Tibial nerve (tissue), 4 donors: ENCODE measurements at places on chromosomes 13 and 19.

DNA sequence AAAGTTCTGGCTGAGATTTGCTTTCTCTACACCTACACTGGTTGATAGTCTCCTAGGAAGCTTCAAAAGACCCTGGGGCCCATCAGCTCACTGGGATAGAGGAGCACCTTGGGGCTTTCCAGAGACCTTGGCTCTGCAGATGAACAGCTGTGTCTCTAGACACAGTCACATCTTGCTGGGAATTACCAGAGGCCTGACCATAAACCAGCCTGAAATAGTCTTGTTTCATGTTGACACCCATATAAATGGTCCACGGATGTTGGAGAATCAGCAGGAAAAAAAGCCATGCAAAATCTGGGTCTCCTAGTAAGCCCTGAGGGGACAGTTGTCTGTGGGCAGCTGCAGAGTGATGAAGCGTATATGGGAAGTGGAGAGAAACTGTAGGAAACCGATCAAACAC is 207.6 kb downstream of the DNAJC15 start:
- no peak overlapping the region for H3K27ac ChIP-seq
- no peaks in the 10 kb centered on the region for H3K36me3 ChIP-seq
- H3K27me3 ChIP-seq, result no peaks in the 10 kb centered on the region
- no peak for DNase-seq
- H3K4me3 ChIP-seq, result no peak overlapping the region

- no peak overlapping the region for H3K27ac ChIP-seq
- no peak overlapping the region for H3K4me3 ChIP-seq
- no peaks in the 10 kb centered on the region for H3K27me3 ChIP-seq
- no peaks in the 10 kb centered on the region for H3K36me3 ChIP-seq
Measured at GRCh38 chr13:65677906-65678305, 1552.2 kb downstream of the PCDH9 start.

GRCh38 chr13:21948769-21949474 is 278.0 kb downstream of the FGF9 start:
- H3K27me3 ChIP-seq, result no peaks in the 10 kb centered on the region
- no peak overlapping the region for H3K4me3 ChIP-seq
- DNase-seq, result no peak
- no peak overlapping the region for H3K27ac ChIP-seq
- H3K4me1 ChIP-seq, result no peaks in the 10 kb centered on the region

- no peak overlapping the region for H3K27ac ChIP-seq
- H3K36me3 ChIP-seq, result no peaks in the 10 kb centered on the region
- DNase-seq, result no peak
- H3K27me3 ChIP-seq, result no peaks in the 10 kb centered on the region
Measured at GRCh38 chr13:48890391-48890790, 85.3 kb upstream of the FNDC3A start.

DNA sequence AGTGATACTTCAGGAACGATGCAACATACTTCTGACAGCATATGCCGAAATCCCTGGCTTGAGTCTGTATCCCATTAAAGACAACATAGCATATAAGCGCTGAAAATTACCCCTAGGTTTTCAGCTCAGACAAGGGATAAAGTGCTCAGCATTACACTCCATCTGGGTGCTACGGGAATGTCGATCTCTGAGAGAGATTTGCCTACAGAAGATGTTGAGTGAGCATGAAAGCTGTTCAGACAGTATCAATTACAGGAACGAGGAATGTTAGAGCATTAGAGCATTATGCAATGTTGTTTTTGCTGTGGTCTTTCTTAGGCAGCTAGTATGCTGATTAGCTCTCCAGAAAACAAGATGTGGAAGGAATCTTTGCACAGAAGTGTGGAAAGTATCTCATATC is 484.5 kb downstream of the LIG4 start:
- H3K27ac ChIP-seq, result no peak overlapping the region
- H3K4me1 ChIP-seq, result no peaks in the 10 kb centered on the region
- H3K4me3 ChIP-seq, result no peak overlapping the region
- no peaks in the 10 kb centered on the region for H3K27me3 ChIP-seq

GRCh38 chr19:45218911-45219743 is 26.1 kb downstream of the EXOC3L2 start:
- H3K4me1 ChIP-seq, result peaks cover 34% of the 10 kb centered on the region
- H3K27me3 ChIP-seq, result no peaks in the 10 kb centered on the region
- no peaks in the 10 kb centered on the region for H3K36me3 ChIP-seq
- H3K27ac ChIP-seq, result no peak overlapping the region
- no peak overlapping the region for H3K4me3 ChIP-seq
- no peak for DNase-seq

- H3K27me3 ChIP-seq, result no peaks in the 10 kb centered on the region
- no peak for DNase-seq
- peaks cover 57% of the 10 kb centered on the region for H3K36me3 ChIP-seq
- H3K4me1 ChIP-seq, result no peaks in the 10 kb centered on the region
- H3K27ac ChIP-seq, result peak overlapping the region; percentile 58
Measured at GRCh38 chr13:100666124-100666523, 8.5 kb downstream of the TMTC4 start.
